ENCODE measurements at places on chromosomes 16 and 17. TPM values are rescaled to one million over a fixed set of nuclear protein-coding genes. Genes with fewer than 3 reads are reported as not detected.

Gene PIK3R5
- 32.6 TPM for total RNA-seq

Gene TP53TG3D
- 0.66 TPM for total RNA-seq

Gene HID1
- 1.6 TPM for total RNA-seq

Gene CYGB
- total RNA-seq: 0.33 TPM

Gene ITGAL
- total RNA-seq: 235 TPM

Gene KRT12
- total RNA-seq: not detected

Gene CA7
- total RNA-seq: not detected

Gene NECAB2
- not detected for total RNA-seq

Gene SLC12A3
- 0.04 TPM for total RNA-seq

Gene CRISPLD2
- total RNA-seq: not detected

Gene MT1H
- total RNA-seq: 2.3 TPM

Gene CCL7
- not detected for total RNA-seq

- peaks cover 62% of the 10 kb centered on the region for H3K4me1 ChIP-seq
- H3K27me3 ChIP-seq: no peaks in the 10 kb centered on the region
- peaks cover 70% of the 10 kb centered on the region for H3K36me3 ChIP-seq
- peak overlapping the region; percentile 77 for H3K4me3 ChIP-seq
- H3K27ac ChIP-seq: peak overlapping the region; percentile 94
Measured at GRCh38 chr17:44210342-44211192, 8.9 kb downstream of the UBTF start.

- H3K36me3 ChIP-seq: peaks cover 27% of the 10 kb centered on the region
- peak overlapping the region; percentile 0 for H3K4me3 ChIP-seq
- no peaks in the 10 kb centered on the region for H3K27me3 ChIP-seq
- H3K27ac ChIP-seq: peak overlapping the region; percentile 55
- peaks cover 79% of the 10 kb centered on the region for H3K4me1 ChIP-seq
Measured at GRCh38 chr16:23859713-23860269, 24.0 kb downstream of the PRKCB start.

DNA sequence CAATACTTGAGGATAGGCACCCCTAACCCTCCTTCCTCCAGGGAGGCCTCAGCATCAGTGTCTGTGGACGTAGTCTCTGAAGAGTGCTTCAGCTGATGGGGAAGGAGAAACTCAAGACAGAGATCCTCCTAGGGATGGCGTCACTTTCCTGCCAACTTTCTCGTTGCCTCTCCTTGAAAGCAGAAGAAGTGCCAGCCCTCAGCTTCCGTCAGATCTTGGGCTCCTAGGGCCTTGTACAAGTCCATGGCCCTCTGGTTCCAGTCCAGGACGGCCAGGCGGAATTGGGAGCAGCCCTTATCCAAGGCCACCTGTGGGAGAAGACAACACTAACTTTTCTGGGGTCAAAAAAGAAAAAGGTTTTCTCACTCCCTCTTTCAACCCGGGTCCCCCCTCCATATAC lies 1.3 kb downstream of the SAT2 start:
- DNase-seq: no peak
- peak overlapping the region; percentile 92 for H3K4me3 ChIP-seq
- no peaks in the 10 kb centered on the region for H3K36me3 ChIP-seq
- H3K4me1 ChIP-seq: peaks cover 13% of the 10 kb centered on the region
- H3K27me3 ChIP-seq: no peaks in the 10 kb centered on the region

DNA sequence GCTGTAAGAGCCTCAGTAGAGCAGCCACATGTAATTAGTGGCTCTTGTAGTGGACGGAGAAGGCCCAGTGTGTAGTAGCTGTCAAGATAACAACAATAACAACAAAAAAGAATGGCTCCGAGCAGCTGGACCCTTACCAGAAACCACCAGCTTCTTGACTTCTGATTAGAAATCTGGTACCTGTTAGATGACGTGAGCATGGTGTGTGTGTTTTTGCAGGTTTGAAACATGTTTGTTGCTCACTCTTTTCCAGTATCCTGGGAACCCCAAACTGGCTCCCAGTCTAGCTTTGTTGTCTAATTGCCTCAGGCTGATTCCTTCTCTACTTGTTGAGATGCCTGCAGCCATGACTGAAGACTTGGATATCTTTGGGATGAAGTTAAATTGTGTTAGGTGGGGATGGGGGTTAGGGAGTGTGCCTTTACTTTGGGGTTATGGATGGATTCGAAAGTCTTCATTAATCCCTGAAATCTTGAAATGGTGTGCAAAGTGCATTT lies 21.0 kb downstream of the IGF2BP1 start:
- H3K36me3 ChIP-seq: no peaks in the 10 kb centered on the region
- H3K4me3 ChIP-seq: no peak overlapping the region
- H3K27ac ChIP-seq: no peak overlapping the region

- H3K36me3 ChIP-seq: no peaks in the 10 kb centered on the region
- H3K4me1 ChIP-seq: no peaks in the 10 kb centered on the region
- H3K27me3 ChIP-seq: no peaks in the 10 kb centered on the region
- no peak for DNase-seq
- H3K27ac ChIP-seq: no peak overlapping the region
- H3K4me3 ChIP-seq: no peak overlapping the region
Measured at GRCh38 chr16:82834151-82834815, 207.5 kb downstream of the CDH13 start.

DNA sequence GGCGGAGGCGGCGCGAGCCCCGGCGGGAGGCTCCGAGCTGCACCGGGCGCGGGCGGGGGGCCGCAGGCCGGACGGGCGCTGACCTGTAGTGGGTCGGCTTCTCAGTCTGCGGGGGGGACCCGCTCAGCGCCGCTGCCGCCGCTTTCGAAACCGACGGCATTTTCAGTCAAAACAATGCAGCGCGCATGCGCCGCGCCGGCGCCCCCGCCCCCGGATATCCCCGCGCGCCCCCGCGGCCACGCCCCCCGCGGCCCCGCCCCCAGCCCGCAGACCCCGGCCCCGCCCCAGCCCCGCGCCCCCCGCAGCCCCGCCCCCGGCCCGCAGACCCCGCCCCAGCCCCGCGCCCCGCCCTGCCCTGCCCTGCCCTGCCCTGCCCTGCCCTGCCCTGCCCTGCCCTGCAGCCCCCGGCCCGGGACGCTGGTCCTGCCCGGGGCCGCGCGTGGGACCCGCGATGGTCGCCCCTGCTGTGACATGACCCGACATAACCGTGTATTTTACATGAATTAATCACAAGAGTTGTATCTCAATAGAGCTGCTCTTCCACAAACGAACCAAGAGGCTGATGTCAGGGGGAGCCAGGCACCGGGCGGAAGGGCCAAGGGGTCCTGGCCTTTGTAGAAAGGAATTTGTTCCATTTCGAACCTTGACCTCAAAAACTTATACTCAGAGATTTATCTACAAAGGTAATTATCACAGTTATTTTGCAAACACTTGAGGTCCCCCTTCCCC lies at the start of gene UNKL:
Gene UNKL, minus strand, starts transcription at position 173 of the 729 bp plus-strand sequence. Its CDS starts 13 bp downstream, at position 160.
- H3K36me3 ChIP-seq: peaks cover 2% of the 10 kb centered on the region
- DNase-seq: peak; percentile 80
- H3K27ac ChIP-seq: peak within 1 kb of the TSS; percentile 84
- peaks cover 23% of the 10 kb centered on the region for H3K4me1 ChIP-seq
- H3K27me3 ChIP-seq: no peaks in the 10 kb centered on the region

- H3K4me1 ChIP-seq: peaks cover 32% of the 10 kb centered on the region
- H3K27me3 ChIP-seq: no peaks in the 10 kb centered on the region
- no peak overlapping the region for H3K27ac ChIP-seq
- no peak for DNase-seq
- no peaks in the 10 kb centered on the region for H3K36me3 ChIP-seq
Measured at GRCh38 chr17:76674600-76674999, 31.0 kb upstream of the ST6GALNAC1 start.

GRCh38 chr17:8482546-8482945 lies 46.9 kb downstream of the NDEL1 start:
- peaks cover 41% of the 10 kb centered on the region for H3K36me3 ChIP-seq
- DNase-seq: no peak
- peak overlapping the region; percentile 18 for H3K4me3 ChIP-seq
- no peak overlapping the region for H3K27ac ChIP-seq

- H3K36me3 ChIP-seq: peaks cover 5% of the 10 kb centered on the region
- no peak overlapping the region for H3K4me3 ChIP-seq
- DNase-seq: no peak
- H3K27ac ChIP-seq: no peak overlapping the region
- peaks cover 36% of the 10 kb centered on the region for H3K27me3 ChIP-seq
Measured at GRCh38 chr17:42667088-42667951, 8.2 kb downstream of the TUBG2 start.

DNA sequence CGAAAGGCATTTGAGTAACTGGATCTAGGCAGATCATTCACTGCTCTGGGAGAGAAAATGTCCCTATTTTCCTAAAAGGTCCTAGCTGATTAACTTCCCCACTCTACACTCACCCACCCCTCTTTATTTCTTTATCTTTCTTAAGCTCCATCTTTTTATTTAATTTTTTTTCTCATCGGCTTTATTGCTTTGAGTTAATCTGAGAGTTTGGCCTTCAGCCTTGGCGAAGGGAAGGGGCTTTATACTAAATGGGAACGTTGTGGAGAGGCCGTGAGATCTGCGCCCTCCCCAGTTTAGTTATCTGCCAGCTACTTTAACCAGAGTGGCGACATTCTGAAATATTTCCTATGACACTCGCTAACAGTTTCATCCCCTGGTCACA lies 882 bp upstream of the TOX3 start:
- H3K36me3 ChIP-seq: no peaks in the 10 kb centered on the region
- DNase-seq: no peak
- H3K27ac ChIP-seq: no peak overlapping the region
- H3K4me3 ChIP-seq: peak overlapping the region; percentile 41
- no peaks in the 10 kb centered on the region for H3K4me1 ChIP-seq

DNA sequence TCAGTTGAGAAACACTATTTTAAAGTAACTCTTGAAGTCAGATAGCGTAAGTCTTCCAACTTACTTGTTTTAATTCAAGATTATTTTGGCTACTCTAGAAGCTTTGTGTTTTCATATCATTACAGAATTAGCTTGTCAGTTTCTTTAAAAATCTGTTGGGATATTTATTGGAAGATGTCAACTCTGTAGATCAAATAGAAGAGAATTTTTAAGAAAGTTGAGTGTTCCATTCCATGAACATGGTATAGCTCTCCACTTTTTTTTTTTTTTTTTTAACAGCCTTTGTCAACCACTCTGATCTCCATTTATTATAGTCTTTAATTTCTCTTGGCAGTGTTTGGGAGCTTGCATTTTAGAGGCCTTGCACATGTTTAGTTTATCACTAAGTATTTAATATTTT lies 28.7 kb downstream of the NLK start:
- no peak for DNase-seq
- H3K4me1 ChIP-seq: peaks cover 38% of the 10 kb centered on the region

DNA sequence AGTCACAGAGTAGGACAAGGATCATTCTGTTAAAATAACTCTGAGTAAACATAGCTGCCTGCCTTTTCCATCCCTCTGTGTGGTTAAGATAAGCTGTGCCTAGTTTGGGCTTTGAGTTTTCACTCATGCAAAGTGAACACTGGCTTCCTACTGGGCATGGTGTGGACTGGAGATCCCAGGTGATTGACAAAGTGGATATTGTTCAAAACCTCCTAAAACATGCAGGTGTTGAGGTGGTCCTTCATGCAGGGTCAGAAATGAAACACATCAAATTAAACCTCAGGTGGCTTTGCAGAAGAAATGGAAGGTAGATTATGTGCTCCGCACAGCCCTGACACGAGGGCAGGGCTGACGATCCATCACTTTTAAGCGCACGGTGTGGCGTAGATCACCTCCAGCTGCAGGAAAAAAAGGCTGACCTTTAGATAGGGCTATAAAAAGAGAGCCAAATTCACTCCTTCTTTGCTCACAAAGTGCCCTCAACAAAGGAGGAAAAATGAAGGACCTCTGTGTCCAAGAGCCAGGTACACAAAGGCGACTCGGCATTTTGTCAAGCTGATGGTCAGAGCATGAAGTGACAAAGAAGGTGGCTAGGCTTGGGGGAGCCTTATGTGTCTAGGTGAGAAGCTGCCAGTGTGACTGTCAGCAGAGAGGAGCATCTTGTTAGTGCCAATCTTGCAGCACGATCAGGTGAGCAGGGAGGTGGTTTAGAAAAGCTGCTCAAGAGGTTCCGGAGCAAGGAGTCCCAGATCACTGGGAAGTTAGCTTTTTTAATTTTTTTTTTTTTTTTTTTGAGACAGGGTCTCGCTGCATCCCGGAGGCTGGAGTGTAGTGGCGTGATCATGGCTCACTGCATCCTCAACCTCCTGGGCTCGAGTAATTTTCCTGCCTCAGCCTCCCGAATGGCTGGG lies 19.9 kb upstream of the ITPRIPL2 start:
- H3K27me3 ChIP-seq: peaks cover 8% of the 10 kb centered on the region
- peaks cover 5% of the 10 kb centered on the region for H3K4me1 ChIP-seq
- no peak for DNase-seq
- no peaks in the 10 kb centered on the region for H3K36me3 ChIP-seq
